ENCODE measurements at places on chromosomes 6 and 20.

- no peak for DNase-seq
Observed at GRCh38 chr6:157287923-157288322, 35.4 kb downstream of the TMEM242 start.

DNA sequence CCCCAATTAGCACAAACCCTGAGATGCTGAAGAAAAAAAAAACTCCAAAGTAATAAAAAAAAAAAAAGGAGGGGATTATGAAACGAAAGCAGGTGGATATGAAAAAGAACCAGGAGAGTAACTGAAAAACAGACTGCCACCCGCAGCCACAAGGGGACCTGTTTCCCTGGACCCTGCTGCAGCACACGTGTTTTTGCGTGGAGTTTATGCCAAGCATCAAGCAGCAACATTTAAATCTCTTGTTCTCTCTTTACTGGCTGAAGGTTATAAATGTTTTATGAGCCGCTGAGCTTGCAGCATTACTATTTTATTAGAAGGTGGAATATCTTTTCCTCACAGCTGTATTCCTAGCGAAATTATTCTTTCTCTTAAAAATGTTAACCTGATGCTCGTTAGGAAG is 131.6 kb upstream of the OLIG3 start:
- DNase-seq = no peak

- DNase-seq = no peak
Observed at GRCh38 chr20:62575976-62576722, 66.2 kb upstream of the SLCO4A1 start.

DNA sequence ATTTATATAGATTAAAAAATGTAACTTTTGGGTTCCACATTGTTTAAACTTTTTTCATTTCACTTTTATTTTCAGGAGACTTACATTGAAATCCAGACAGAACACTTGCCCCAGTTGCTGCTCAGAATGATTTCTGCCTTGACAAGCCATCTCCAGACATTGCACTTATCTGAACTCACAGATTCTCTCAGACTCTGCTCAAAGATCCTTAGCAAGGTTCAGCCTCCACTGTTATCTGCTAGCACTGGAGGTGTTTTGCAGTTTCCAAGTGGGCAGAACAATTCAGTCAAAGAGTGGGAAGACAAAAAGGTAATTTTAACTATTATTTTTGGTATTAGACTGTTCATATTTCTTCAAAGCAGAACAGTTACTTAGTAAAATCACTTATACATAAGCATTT is 58.0 kb downstream of the DOP1A start:
- DNase-seq = no peak

DNA sequence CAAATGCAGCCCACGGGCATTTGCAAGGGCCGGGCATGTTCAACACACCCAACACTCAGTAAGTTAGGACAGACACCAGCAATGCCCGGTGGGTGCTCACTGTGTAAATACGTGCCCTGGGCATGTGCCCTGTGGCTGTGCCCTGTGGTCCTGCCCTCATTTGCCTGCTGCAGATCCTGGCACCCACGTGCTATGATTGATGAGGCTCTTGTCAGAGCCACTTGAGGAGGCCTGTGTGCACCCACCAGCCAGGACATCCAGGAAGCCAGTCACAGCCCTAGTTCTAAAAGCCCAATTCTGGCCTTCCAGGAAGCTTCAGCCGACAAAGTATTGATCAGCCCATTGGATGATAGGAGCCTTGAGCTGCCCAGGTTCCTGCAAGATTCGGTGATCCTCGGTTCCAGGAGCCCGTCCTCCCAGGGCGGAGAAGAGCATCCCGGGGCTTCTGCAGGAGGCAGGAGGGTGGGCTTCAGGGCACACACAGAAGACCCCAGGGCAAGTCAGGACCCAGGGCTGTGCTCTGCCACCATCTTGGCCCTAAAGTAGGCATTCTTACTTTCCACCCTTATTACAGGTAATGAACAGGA is 223.9 kb downstream of the PREX1 start:
- no peak for DNase-seq

GRCh38 chr20:49602345-49603208 is 34.6 kb upstream of the PTGIS start:
- DNase-seq = no peak

DNA sequence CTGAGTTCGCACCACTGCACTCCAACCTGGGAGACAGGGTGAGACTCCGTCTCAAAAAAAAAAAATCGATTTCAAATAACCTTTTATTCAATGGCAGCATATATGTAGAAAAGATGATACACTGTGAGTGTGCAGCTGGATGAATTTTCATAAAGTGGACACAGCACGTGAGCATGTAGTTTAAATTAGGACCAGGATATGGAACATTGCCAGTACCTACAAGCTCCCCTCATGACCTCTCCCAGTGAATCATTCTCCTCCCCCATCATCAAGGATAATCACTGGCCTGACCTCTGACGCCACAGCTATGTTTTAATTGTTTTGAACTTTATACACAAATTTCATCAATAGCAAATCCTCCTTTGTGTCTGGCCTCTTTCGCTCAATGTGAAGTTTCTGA is 53.8 kb upstream of the HDAC2 start:
- no peak for DNase-seq

- DNase-seq = no peak
Observed at GRCh38 chr6:11364971-11365397, 132.5 kb upstream of the NEDD9 start.

DNA sequence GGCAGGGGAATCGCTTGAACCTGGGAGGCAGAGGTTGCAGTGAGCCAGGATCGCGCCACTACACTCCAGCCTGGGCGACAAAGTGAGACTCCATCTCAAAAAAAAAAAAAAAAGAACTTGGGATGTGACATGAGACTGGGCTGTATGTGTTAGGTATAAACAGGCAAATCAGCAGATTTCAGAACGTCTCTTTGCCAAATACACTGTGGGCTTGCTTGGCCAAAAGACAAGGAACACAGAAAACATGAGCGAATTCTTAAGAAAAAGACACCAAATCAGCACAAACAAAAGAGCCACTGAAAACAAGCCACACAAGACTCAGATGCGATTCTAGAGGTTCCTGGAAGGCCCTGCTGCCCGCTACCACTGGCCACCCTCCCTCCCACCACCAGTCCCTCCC is 12.5 kb downstream of the ETV7 start:
- DNase-seq = no peak

DNA sequence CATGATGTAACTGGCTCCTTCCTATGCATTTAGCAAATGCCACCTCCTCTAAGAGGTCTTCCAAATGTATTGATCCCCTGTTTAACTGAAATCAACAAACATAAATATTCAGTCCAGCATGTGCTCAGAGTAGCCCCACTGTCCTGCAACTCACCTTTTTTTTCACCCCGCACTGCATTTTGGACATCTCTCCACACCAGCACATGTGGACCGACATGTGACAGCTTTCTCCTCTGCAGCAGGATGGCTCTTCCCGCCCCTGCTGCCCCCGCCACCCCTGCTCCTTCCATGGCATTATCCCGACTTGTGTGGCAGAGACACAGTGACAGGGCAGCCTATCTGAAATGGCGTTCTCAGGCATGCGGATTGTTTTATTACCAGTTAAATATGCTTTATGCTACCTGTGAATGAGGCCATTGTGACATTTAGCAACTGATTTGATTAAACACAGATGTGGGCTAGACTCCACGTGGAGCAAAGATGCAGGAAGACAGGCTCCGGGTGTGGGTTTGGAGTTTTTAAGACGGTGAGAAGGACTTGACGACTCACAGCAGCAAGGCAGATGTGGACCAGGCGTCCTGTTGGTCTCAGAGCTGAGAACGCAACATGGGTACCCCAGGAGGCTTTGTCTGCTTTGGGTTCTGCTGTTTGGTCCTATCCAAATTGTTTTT is 161.2 kb downstream of the EYA2 start:
- no peak for DNase-seq

DNA sequence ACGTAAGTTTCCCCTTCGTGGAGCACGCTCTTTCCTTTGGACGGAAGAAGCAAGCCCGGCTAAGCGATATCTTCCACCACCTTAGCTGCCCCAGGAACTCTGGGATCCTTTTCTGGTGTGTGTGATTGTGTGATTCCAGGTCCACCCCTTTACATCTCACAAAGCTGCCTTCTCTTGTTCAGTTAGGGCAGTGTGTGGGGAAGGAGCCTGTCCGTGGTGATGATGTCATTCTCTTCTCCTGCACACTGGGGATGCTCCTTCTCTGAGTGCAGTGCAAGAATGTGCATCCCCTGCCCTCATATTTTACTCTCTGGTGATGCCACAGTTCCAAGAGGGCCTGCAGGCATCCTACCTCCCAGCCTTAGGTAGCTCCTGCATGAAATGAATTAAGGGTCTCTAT is 30.3 kb downstream of the BNIP5 start:
- no peak for DNase-seq

GRCh38 chr6:20417819-20418218 is 16.1 kb downstream of the E2F3 start:
- DNase-seq = no peak

DNA sequence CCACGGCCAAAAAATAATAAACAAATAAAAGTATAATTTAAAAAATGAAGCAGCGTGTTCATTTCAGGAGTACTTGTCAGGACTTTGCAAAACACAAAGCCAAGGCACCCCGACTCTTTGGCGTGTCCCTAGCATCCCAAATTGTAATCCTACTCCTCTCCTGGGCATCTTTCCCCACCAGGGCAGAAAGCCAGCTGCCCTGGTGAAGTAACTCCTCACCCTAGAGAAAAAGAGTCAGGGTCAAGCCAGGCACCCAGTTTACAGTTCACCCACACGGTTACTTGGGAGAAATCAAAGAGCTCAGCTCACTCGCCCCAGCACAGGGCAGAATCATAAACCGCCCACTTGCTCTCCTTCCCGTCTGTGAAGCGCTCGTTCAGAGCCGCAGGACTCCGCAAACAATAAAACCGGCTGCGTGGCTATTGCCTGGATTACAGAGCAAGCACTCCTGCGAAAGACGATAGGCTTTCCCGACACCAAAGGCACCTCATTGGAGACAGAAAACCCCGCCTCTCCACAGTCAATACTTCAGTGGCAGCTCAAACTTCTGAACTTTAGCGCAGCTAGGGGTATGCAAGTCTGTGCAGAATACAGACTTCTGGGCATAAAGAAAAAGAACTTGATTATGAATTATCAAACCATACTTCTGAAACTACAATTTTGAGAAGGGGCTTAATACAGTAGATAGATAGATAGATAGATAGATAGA is 73.0 kb upstream of the NHSL1 start:
- peak; percentile 90 for DNase-seq

DNA sequence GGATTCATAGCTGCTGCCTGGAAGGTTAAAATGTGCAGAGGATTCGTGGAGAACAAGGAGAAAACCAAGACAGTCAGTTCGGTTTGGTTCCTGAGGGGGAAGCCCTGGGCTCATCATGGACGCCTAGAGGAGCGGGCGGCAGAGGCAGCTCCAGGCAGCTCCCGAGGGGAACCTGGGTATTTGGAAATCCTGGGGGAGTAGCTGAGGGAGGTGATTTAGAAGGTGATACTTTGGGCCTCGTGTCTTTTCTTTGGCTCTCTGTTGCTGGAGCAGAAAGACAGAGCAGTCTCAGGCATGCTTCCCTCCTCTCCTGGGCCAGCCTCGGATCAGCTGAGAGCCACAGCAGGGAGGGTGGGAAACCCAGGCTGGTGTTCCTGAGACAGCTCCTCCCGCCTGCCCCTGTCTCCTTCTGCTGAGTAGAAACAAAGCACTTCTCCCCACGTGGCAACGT is 139.5 kb downstream of the DLL1 start:
- no peak for DNase-seq

DNA sequence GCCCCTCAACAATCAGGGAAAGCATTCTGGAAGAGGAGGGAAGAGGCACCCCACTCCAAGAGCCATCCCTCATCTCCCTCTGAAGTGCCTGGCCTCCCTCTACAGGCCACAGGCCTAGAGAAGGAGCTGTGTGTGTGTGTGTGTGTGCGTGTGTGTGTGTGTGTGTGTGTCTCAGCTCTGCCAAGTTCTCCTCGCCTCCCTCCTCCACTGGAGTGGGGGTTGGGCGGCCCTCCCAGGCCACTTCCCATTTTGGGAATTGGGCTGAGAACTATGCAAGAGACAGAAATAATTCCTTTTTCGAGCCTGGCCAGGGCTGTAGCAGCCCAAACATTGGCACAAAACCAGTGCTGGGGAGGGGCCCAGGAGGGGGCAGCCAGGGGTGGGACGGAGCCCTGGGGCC is 35.7 kb downstream of the KCNB1 start:
- DNase-seq = no peak

DNA sequence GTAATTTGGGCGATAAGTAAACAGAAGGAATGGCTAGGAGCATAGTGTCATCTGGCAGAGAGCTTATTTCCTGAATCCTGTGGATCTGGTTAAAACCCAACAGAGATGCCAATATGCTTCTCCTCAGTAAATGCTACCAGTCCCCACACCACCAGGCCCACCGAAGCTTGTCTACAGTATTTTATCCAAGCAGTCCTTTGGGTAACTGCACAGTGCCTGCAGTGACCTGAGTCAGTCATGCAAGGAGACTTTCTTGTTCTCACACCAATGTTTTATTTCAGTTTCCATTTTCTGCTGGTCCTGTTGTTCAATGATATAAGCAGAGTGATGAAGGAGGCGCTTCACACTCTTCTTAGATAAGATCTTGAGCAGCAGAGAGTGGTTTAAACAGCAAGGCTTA is 326.3 kb downstream of the RIMS1 start:
- DNase-seq = no peak

- DNase-seq = peak; percentile 32
Observed at GRCh38 chr6:168542301-168542700, 101.3 kb downstream of the SMOC2 start.

GRCh38 chr20:8124639-8125038 is 7.4 kb upstream of the PLCB1 start:
- no peak for DNase-seq

DNA sequence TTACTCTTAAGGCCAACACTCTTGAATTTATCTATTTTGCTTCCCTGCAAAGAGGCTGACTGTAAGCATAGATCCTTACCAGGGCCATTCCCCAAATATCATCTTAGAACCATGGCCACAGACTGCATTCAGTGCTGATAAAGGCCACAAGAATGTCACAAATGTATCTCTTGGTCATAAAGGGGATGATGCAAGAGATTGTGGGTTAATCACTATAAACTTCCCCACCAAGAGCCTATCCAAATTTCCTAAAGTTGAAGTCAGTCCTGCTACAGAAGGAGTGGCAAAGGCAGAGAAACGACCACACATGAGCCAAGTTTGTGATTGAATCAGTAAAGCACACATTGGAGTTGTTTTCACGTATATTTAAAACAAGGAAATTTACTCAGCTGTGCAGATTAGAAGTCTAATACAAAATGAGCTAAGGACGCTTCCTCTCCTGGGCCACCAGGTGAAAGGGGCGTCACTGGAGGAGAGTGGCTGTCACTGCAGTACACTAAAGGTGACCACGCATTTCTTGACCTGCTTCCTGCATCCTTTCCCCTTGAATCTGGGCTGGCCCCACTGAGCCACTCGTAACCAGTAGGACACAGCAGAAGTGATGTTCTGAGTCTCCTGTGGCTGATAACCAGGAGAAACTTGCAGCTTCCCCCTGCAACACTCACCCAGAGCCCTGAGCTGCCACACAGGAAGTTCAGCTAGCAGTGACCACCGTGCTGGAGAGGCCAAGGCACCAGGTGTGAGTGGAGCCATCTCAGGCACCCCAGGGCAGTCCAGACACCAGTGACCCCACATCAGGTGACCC is 181.9 kb downstream of the SYNDIG1 start:
- DNase-seq = no peak

- DNase-seq = no peak
Observed at GRCh38 chr6:3330199-3330598, 71.5 kb downstream of the PSMG4 start.

GRCh38 chr6:11324453-11325015 is 92.1 kb upstream of the NEDD9 start:
- no peak for DNase-seq

GRCh38 chr6:72792692-72793091 is 170.8 kb downstream of the KCNQ5 start:
- DNase-seq = no peak

- no peak for DNase-seq
Observed at GRCh38 chr20:49230021-49230420, 10.8 kb downstream of the DDX27 start.
